ENCODE measurements at places on chromosomes 1 and 21.

GRCh38 chr1:6505367-6506209 lies 14.1 kb upstream of the PLEKHG5 start:
- DNase-seq, result no peak

DNA sequence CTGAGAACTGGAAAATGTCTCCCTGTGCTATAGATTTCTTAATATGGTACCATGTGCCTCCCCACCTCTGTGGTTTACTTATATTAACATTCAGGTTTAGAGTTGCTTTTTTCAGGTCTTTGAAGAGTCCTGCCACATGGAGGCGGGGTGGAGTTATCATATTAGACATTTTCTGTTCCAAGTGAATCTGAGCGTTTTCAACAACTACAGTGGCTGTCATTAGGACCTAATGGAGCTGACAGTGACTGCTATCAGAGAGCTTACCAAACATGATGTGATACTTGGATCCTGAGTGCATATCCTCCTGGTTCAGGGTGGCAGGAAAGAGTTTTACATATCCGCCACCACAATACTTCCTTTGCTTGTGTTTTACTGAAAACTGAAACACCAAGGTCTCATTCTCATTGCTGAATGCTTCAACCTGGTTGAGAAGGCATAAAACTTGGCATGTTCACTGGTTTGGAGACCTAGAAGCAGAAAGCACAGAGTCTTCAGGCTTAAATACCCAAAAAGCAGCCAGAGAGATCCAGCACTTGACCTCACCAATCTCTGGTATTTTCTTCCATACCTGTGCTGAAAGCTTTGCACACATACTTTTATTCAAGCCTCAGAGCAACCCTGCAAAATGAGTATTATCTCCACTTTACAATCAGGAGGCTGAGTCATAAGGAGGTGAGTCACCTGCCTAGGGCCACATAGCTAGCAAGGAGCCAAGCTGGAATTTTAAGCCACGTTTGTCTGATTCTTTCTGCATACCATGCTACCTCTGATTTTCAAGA lies 47.4 kb upstream of the OSBPL9 start:
- DNase-seq, result no peak

- DNase-seq, result no peak
Measured at GRCh38 chr1:84090447-84091245, 53.4 kb upstream of the PRKACB start.

- no peak for DNase-seq
Measured at GRCh38 chr1:39529901-39530535, 38.6 kb downstream of the BMP8A start.

- peak; percentile 24 for DNase-seq
Measured at GRCh38 chr1:221435504-221435904, 306.4 kb downstream of the DUSP10 start.

DNA sequence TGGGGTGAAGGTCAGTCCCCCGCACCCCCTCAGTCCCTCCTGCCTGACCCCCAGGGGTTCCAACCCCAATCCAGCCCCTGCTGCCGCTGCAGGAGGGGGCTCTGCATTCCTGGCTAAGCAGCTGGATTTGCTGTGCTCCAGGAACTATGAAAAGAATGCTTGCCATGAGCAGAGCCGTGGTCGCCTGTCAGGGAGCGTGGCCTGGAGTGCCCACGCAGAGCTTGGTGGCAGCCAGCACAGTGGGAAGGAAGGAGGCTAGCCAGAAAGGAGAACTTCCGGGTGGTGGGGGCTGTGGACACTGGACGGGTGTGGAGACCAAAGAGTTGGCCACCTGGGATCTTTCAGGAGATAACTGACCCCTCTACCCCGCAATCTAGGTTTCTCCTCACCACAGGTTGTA lies 5.6 kb downstream of the COL8A2 start:
- DNase-seq, result no peak

DNA sequence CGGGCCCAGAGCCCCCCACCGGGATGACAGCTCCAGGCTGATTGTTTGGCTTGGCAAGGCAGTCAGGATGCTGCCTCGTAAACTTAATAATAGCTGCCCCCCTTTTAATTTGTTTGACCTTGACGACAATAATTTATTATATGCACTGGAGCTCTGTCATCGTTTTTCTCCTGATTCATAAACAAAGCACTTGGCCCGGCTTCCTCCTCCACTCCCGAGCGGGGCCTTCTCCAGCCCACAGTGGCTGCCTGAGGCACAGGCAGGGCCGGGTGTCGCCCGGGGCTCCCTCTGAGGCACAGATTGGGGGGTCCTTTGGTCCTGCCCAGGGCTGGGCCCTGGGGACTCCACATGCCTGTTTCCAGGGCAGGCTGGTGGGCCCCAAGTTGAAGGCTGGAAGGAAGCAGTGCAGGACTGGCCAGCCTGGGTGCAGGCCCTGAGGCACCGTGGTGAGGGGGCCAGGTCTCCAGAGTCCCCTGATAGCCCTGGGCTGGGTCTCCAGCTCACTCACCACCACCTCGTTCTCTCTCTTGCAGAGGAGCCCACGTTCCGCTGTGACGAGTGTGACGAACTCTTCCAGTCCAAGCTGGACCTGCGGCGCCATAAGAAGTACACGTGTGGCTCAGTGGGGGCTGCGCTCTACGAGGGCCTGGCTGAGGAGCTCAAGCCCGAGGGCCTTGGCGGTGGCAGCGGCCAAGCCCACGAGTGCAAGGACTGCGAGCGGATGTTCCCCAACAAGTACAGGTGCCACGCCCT lies 52.0 kb upstream of the ARHGEF16 start:
- DNase-seq, result no peak

- no peak for DNase-seq
Measured at GRCh38 chr1:5874416-5875110, 117.7 kb downstream of the NPHP4 start.

DNA sequence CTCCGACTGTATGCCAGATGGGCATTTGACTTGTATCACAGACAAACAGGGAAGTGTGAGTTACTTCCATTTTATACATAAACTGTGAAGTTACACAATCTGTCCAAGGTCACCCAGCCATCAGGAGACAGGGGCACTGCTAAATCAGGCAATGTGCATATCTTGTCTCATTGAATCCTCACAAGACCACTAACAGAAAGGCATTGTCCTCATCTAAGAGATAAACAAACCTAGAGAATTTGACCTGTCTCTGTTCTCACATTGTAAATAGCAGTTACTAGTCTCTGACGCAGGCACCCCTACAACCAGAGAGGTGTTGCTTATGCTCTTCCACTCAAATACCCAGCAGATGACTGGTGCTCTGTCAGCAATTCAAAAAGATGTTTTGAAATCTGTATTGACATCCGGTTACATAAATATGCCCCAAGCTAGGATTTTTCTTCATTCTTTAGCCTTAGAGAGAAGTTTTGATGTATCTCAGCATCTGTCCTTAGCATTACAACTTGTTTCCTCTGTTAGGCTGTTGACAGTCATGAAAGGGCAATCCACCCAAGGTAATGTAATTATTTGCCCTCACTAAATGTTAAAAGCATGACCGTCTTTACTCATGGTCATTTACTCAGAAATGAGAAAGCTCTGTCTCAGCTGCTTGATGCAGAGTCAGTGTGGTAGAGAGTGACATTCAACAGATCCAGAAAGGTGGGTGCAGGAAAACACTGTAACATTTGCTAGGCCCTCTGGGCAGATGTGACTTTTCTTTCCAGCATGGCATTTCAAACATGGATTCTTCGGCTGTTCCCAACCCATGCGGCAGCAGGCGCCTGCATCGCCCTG lies 51.9 kb upstream of the ZNF326 start:
- DNase-seq, result no peak

DNA sequence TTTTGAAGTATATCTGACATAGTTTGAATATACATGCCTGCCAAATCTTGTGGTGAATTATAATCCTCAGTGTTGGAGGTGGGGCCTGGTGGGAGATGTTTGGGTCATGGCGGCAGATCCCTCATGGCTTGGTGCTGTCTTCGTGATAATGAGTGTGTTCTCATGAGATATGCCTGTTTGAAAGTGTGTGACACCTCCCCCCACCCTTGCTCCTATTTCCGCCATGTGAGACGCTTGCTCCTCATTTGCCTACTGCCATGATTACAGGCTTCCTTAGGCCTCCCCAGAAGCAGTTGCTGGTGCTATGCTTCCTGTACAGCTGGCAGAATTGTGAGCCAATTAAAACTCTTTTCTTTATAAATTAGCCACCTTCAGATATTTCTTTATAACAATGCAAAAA lies 436.6 kb upstream of the BEND5 start:
- no peak for DNase-seq

GRCh38 chr1:239587066-239587465 lies 200.7 kb downstream of the CHRM3 start:
- no peak for DNase-seq

DNA sequence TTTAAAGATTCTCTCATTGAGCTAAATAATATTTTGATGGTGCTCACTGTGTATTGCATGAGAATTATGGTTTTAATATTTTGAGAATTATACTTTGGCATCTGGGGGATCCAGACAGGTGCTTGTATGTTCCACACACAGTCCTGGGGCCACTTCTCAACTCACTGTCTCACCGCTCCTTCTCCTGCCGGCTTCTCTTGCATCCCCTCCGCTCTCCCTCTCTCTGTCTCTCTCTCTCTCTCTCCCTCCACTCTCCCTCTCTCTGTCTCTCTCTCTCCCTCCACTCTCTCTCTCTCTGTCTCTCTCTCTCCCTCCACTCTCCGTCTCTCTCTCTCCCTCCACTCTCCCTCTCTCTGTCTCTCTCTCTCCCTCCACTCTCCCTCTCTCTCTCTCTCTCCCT lies 32.2 kb upstream of the ZC3H12A start:
- DNase-seq, result no peak

DNA sequence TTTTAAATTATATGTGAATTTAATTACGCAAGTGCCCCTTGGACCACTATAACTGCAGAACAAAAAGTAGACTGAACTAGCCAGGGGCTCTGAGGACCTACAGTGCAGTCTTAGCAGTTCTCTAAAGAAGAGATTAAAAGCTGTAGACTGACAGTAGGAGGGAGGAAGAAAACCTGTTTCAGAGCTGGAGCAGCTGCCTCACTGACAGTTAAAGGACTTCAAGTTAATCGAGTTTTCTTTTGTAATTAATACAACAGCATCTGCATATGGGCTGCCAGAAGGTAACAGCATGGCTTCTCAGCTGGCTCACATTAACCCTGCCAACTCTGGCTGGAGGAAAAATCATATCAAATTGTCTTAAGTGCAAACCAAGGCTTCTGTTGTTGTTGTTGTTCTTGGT lies 19.9 kb downstream of the DSTYK start:
- no peak for DNase-seq

DNA sequence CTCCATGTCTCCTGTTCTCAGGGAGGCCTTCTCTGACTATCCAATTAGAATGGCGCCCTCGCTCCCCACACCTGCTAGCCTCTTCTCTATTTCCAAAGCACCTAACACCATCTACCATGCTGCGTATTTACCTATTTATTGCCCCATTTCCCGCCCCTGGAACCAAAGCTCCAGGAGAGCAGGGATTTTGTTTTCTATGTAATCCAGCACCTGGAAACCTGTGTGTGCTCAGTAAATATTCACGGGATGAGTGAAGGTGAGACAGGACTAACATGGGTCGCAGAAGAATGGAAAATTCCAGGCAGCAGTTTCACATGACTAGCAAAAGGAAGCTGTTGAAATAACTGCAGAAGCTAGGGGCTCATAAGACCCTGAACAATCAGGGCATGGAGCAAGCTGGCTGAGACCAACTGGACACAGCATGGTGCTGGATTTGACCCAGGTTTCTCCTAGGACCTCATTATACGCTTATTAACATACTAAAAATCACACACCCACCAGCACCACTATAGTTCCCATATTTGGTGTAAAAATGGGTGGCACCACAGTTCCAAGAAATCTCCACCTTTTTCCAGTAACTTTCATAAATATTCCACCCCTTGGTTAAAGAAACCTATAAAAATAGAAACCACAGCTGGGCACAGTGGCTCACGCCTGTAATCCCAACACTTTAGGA lies 15.1 kb upstream of the TENT5B start:
- DNase-seq, result no peak

- no peak for DNase-seq
Measured at GRCh38 chr1:94118013-94118412, 2.9 kb downstream of the ABCA4 start.

DNA sequence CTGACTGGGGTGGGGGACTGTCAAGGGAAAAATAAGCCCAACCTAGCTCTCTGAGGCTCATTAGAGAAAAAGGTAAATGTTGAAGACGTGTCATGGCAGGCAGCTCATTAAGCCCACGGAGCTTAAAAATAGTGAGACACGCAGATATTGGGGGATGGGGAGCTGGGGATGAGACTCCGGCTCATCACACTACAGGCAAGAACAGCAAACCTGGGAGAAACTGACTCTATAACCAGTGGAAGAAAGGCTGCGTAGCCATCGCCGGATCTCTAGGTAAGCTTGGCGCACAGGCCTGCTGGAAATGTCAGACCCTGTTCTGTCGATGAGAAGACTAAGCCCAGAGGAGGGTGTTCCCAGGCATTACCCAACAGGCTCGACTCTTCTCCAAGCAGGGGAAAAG lies 78.0 kb downstream of the SYT2 start:
- no peak for DNase-seq

- DNase-seq, result no peak
Measured at GRCh38 chr1:229714964-229715603, 89.0 kb downstream of the URB2 start.

DNA sequence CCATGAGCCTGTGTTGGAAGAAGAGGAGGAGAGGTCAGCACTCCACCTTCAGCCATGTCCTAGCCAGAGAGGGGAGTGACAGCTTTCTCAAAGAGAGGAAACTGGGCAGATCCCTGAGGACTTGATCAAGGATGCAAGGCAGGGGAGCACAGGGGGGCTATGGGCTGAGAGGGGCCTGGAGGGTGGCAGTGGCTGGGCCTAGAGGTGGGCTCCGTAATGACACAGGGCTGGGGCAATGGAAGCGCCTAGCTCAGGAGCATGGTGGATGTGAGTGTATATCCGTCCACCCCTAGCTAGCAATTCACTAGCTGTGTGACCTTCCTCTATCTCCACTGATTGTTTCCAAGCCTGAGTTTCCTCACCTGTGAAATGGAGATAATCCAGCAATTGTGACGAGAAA lies 32.6 kb downstream of the NEK2 start:
- no peak for DNase-seq

DNA sequence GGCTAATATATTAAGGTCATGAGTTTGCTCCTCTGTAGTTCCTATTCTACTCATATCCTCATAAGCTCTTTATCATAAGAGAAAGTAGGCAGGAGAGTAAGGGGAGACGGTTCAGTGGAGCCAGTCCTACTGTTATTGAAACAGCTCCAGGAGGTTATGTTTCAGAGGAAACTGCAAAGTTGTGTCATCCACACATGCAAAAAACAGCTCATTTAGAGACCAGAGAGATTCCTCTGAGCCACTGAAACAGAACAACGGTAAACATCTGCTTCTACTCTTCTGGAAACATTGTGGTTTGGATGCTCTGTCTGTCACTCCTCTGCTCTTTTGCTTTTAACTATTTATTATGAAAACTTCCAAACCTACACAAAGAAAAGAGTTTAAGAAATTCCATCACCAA lies 66.3 kb upstream of the PPP2R5A start:
- DNase-seq, result no peak

GRCh38 chr1:213782941-213783672 lies 204.7 kb upstream of the PROX1 start:
- DNase-seq, result no peak

DNA sequence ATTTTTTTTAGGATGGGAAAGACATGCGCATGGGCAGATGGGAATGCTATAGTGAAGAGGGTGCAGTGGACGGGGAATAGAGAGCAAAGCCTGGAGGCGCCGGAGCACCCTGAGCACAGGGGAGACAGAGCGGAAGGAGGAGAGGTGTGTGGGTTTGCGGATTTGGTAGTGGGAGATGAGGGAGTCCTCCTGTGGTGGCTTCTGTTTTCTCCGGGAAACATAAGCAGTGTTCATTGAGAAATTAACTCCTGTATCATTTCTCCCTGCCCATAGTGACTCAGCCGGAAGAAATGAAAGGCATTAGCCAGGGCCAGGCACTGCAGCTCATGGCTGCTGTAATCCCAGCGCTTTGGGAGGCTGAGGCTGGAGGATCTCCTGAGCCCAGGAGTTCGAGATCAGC lies 4.7 kb upstream of the PTPRF start:
- no peak for DNase-seq

Data from neuronal stem cell (in vitro differentiated cells).